ENCODE measurements at places on chromosomes 2 and 18.

GRCh38 chr2:220096406-220096805, 469.0 kb downstream of the SLC4A3 start:
- DNase-seq, result no peak

DNA sequence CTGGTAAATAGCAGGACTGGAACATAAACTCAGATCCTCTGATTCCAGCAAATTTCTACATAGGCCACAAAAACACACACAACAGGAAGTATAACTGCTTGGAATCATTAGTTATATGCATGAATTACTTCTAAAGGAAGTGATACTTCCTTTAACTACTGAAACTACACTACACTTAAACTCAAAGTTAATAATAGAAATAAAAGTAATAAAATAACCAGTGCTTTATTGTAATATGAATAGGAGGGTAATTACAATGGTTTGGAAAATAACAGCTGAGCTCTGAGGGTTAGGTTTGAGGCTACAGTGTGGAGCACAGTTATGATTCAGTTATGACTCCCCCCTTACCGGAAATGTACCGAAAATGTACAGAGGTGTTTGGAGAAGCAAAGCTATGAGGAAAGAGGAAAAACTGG, 18.5 kb upstream of the POLI start:
- no peak for DNase-seq

DNA sequence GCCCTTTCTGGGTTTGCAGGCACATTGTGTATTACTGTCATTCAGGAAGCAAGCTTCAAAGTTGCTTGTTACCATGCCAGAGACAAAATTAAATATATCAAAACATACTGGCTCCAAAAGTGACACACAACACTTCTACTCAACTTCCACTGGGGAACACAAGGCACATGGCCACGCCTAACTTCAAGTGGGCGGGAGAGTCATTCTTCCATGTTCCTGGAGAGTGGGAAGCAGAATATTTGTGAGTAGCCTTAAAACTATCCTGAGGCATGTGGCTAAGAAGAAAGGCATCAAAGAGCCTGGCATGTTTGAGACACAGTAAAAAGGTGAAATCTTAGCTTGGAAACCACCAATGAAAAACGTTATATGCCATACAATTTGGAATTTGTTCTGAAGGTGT, 90.5 kb upstream of the TACR1 start:
- no peak for DNase-seq

DNA sequence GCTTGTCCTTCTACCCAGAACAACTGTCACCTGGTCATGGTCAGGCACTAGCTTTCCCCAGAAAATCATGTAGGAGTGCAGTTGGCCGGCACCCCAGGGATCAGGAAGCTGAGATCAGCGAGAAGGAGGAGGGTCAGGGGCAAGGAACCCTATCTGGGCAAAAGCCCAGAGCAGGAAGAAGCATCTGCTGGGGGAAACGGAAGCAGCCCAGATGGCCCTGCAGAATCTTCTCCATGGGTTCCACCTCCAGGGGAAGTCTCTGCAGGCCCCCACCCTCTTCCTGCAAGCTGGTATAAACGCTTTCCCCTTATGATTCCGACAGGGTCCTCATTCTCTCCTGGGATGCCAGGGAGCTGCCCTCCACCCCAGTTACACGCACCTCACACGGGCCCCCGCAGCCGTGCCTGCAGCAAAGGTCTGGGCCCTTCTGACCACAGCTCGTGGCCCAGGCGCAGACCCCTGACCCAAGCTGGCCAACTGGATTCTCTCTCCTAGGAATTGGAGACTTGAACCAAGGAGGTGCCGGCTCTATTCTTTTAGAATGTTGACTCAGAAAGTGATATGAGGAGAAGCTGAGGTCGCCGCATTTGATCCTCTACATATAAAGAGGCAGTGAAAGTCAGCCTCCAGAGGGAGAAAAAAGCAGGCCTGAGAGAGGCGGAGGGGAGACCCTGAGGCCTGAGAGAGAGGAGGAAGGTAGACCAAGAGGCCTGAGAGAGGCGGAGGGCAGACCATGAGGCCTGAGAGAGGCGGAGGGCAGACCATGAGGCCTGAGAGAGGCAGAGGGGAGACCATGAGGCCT, 71.0 kb downstream of the STPG4 start:
- DNase-seq, result no peak

- no peak for DNase-seq
These were observed 148.8 kb downstream of the SMAD7 start for GRCh38 chr18:48801728-48802542.

DNA sequence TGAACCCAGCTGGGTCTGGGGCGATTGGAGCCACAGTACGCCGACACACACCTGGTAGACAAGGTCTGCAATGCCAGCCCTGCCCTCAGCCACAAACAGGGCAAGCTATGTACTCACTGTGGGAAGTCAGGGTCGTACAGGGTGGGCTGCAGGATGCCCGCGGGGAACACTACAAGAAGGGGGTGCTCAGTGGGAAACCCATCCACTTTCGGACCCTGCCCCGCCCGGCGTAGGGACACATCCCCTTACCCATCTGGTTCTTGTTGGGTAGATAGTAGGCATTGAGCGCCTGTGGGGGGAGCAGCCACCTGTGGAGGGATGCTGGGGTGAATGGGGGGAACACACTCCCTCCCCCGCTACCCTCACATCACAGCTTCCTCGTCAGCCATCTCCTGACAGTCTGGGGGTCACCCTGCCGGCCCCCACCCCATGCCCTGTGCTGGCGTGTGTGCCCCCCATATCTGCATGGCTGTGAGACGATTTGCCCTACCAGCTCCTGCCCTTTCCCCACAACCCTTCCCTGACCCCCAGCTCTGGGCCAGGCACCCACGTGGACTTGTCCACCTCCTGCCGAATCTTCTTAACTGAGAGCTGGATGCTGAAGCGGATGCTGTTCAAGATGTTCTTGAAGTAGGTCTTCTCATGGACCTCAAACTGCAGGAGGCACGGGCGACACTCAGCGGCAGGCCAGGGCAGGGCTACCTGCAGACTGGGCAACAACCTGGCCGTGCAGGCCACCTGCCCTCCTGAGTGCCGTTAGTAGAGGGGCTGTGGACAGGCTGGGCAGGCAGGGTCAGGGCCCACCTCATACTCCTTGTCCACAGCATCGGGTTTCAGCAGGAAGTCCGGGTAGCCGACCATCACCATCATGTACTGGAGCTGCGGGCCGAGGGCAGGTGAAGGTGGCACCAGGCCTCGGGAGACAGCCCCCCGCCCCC, 5.1 kb downstream of the ECEL1 start:
- no peak for DNase-seq

DNA sequence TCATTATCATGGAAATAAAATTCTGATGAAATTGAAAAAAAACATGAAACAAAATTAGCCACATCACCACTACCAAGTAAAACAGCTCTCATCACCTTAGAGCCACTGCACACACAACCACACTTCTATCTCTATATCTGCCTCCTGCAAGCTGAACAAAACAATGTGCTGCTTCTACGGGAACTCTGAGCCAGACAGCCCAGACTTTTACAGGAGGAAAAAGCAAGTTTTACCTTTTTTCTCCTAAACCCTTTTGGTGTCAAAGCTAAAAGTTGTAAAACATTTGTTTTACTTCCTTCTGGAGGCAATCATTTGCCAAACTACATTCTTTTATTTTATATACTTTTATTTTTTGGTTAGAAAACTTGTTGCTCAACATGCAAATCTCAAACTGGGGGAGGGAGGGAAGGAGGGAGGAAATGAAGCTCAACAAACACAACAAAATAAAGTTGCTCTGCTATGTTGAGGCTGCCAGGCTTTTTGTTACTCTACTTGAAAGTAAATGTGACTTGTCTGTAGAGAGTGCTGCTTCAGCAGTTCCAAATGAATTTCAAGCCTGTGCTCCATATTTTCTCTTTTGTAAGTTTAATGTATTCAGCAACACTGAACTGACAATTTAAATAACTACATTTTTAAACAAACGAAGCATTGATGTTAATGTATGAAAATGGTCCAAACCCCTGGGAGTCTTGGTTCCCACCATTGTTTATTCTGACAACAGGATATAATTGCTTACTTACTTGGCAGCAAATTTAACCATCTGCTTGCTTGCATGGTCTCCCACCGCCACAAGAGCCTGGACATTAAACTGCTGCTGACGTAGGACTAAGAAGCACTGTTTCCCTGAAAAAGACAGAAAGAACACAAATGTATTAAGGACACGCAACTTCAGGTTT, 24.5 kb downstream of the DARS1 start:
- DNase-seq, result no peak

- no peak for DNase-seq
These were observed 679 bp downstream of the PTMA start for GRCh38 chr2:231708773-231709635.

DNA sequence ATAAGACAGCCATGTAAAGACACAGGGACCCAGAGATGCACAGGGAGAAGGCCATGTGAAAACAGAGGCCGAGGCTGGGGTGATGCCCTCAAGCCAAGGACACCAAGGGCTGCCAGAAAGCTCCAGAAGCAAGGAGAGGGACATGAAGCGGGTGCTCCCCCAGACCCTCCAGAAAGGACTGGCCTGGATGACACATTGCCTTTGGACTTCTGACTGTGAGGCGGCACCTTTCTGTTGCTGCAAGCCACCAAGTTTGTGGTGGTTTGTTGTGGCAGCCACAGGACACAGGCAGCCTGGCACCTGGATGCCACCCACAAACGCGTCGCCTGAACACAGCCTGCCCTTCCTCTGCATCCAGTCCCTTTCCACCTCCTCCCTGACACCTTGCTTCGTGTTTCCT, 67.1 kb downstream of the RHOB start:
- DNase-seq, result no peak

DNA sequence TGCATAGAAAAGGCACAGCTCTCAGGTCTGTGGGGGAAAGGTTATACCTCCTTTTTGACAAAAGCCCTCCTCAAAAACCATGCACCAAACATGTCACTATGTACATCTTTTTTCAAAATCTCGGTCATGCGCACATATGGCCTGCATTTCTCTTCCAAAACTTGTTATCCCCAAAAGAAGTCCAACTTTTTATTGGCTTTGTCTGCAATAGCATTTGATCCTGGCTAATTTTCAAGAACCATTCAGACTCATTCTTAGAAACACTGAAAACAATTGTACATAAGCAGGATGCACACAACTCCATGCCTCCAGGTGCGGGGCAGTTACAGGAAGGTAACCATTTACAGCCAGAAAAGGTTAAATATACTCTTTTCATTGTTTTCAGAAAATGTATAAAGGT, 21.9 kb downstream of the SERTAD2 start:
- no peak for DNase-seq

DNA sequence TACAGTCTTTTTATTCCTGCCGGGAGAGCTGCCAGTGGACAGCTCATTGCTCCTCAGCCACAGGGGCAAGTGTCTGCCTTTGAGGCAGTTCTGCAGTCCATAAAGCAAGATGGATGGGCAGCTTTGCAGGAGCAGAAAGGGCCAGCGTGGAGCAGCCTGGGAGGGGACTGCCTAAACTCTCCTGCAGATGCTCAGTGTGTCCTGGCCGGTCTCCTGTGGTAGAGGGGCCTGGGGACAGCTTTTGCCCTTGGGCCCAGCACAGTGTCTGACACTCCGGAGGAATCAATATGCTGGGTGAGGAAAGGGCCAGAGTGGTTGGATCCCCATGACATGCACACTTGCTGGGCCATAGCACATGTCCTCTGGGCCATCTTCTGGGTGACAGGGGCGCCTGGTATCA, 65.7 kb upstream of the DAPL1 start:
- no peak for DNase-seq

DNA sequence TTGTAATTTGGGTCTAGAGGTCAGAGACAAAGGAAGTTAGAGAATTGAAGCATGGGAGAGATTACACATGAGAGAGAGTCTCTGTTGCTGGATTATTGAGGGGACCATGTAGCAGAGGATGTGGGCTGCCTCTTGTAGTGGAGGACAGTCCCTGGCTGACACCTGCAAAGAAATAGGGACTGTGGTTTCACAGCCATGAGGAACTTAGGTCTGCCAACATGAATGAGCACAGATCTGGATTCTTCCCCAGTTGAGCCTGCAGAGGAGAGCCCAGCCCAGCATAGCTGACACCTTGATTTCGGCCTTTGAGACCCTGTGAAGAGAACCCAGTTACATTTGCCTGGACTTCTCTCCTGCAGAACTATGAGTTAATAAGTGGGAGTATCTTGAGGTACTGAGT, 179.5 kb upstream of the TWIST2 start:
- DNase-seq, result no peak

GRCh38 chr2:62738981-62739936, 33.7 kb downstream of the EHBP1 start:
- no peak for DNase-seq

GRCh38 chr2:212665948-212666347, 127.3 kb upstream of the ERBB4 start:
- DNase-seq, result no peak

- no peak for DNase-seq
These were observed 342.2 kb upstream of the KYNU start for GRCh38 chr2:142535311-142535710.

- no peak for DNase-seq
These were observed 52.9 kb downstream of the HK2 start for GRCh38 chr2:74886811-74887210.

- no peak for DNase-seq
These were observed 117.6 kb upstream of the APCDD1 start for GRCh38 chr18:10336749-10337350.

DNA sequence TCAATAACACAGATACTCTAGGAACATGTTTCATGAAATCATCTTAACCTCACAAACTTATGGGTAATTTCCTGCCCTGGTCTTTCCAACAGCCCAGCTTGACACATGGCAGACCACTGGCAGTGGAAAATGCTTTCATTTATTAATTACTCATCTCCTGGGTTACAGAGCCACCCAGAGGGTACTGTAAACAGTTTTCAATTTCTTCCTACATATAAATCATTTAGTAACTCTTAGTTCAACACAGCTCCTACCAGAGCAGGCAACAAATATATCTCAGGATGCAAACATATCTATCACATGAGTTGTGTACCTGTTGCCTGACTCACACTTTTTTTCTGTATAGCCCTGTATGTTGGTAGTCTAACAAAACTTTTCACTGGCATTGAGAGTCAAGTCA, 99.2 kb upstream of the VRK2 start:
- DNase-seq, result no peak

- DNase-seq, result no peak
These were observed 107.1 kb upstream of the STK17B start for GRCh38 chr2:196278491-196278911.

- no peak for DNase-seq
These were observed 105.1 kb upstream of the ITGB6 start for GRCh38 chr2:160305081-160305750.

DNA sequence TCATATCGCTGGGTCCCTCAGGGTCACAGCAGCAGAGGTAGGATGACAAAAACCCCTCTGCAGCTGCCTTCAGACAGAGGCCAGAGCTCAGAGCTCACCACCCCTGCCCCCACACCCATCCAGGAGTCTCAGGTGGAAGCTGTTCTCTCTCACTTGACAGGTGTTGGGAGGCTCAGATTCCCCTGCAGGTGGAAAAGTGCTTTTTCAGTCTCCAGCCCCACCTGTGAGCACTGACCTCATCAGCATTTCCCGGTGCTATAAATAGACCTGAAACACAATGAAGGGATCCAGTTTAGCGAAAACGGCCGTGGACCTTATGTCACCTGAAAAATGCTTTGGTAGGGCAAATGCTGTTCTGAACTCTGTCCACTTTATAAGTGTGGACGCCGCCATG, 254.9 kb downstream of the NDUFA10 start:
- DNase-seq, result no peak

- DNase-seq, result no peak
These were observed 301.7 kb downstream of the PHLPP1 start for GRCh38 chr18:63017076-63017475.

- DNase-seq, result no peak
These were observed 118.1 kb upstream of the CHRNA1 start for GRCh38 chr2:174882416-174882815.

Data from GM04503 (cell line).